ENCODE measurements at places on chromosomes 16 and 17. TPM values are rescaled to one million over a fixed set of nuclear protein-coding genes. Genes with fewer than 3 reads are reported as not detected.

GRCh38 chr17:4440690-4441686 is 7.2 kb downstream of the SPNS3 start:
- DNase-seq: no peak

Gene CLEC3A
- not detected for total RNA-seq

DNA sequence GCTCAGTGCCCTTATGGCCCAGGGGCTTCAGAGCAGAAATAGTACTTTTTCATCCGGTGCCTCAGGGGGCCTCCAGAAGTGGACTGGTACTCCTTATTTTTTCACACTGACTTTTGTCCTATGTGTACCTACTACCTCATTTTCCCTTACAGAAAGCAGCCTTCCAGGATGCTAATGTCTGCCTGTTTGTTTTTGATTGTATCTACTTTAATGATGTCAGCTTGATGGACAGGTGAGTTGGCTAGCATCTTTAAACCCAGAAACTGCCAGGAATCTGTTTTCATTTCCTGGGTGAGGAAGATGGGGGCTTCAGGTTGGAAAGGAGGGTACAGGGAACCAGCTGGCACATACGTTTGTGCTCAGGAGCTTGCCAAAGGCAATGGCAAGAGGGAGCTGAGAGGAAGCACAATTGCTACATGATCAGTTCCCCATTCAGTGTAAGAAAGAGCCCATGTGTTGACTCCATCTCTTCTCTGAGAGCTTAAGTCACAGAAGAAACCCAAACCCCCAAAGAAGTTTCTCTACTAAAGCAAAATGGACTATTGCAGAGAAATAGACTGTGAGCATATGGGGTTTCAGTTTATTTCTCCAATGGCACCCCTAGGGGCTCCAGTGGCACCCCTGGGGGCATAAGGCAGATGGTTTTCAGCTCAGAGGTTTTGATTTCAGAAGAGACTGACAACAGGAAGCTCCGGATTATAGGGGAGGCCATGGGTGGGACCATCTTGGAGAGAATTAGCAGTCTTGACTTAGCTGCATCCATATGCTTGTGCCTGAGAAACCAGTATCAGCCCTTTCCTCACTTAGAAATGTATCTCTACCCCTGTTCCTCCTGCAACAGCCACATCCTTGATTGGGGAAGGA is 16.3 kb downstream of the LIG3 start:
- no peak for DNase-seq

- no peak for DNase-seq
These were observed 3.5 kb downstream of the WDR90 start for GRCh38 chr16:652454-653305.

Gene SLC4A1
- total RNA-seq: not detected

DNA sequence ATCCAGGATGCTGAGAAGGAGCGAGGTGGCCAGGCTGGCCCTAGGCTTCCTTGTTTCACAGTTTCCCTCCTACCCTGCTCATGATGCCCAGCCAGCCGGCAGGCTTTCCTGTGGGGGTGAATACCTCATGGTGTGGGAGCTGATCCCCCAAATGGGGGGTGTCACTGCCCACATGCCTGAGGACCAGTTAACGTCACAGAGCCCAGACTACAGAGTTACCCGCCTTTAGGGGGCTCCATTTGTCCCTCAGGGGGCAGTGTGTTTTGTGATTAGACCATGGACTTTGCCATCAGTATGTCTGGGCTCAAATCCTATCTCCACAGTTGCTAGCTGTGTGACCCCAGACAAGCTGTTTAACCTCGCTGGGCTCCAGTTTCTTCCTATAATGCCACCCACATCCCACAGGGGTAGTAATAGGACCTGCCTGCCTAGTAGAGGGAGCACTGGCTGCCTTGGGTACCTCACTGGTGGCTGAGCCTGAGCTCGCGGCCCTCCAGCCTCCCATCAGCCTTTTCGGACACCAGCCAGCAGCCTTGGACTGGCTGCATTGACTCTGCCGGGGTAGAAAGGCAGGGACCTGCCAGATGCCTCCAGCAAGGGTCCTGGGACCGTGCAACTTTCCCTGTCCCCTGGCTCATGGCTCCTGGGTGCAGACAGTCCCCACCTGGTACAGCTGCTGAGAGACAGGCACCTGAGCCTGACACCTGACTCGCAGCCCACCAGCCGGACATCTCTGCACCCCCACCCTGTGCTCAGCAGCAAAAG is 87.5 kb upstream of the GSE1 start:
- DNase-seq: no peak

All from dermis blood vessel endothelial cell (primary cell).